Stimulated activated naive B cell treated with anti-CD40 and anti-IgM and Interleukin-4, amounts not matched to agents 10 μg/mL and 1 μg/mL and 100 μg/mL, for 72 hours (primary cell): ENCODE measurements at places on chromosomes 11 and 22.

DNA sequence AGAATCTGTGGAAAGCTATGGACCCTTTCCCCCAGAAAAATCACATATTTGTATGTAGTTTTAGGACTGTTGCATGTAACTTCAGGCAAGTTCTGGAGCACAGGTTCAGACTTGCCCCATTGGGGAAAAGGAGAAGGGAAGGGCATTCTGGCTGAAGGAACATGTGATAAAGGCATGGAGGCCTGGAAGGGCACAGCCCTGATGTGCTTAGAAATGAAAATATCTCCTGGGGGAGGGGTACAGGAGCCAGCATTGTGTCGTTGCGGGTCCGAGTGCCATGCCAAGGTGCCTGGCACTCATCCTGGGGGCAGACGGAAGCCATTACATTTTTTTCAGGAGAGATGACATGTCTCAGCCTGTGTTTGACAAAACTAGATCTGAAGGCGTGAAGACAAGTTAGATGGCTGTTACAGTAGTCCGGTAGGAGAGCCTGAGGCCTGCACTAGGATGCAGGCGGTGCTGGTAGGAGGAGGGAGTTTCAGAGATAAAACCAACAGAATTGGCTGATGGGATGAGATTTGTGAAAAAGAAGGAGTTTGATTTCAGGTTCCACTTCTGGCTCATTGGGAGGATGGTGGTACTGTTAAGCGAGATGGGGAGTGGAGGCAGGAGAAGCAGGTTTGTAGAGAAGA, 96.9 kb downstream of the TEAD1 start:
- no peak for DNase-seq
- no peaks in the 10 kb centered on the region for H3K36me3 ChIP-seq
- peaks cover 10% of the 10 kb centered on the region for H3K27me3 ChIP-seq
- no peak overlapping the region for H3K4me3 ChIP-seq

GRCh38 chr22:44331881-44332714, 19.3 kb upstream of the SHISAL1 start:
- H3K36me3 ChIP-seq: no peaks in the 10 kb centered on the region
- peak overlapping the region; percentile 17 for H3K27ac ChIP-seq
- peaks cover 37% of the 10 kb centered on the region for H3K27me3 ChIP-seq
- peaks cover 32% of the 10 kb centered on the region for H3K4me1 ChIP-seq
- no peak for DNase-seq

GRCh38 chr11:60563553-60564235, 48.5 kb downstream of the MS4A13 start:
- peaks cover 4% of the 10 kb centered on the region for H3K36me3 ChIP-seq
- peaks cover 10% of the 10 kb centered on the region for H3K4me1 ChIP-seq
- DNase-seq: peak; percentile 36
- H3K27ac ChIP-seq: peak overlapping the region; percentile 85

GRCh38 chr11:12185106-12185690, 74.8 kb downstream of the MICAL2 start:
- no peak overlapping the region for H3K27ac ChIP-seq
- no peak for DNase-seq
- H3K4me1 ChIP-seq: peaks cover 10% of the 10 kb centered on the region
- no peak overlapping the region for H3K4me3 ChIP-seq

GRCh38 chr11:65425971-65426838, 3.6 kb downstream of the NEAT1 start:
- H3K4me3 ChIP-seq: peak overlapping the region; percentile 94
- no peak for DNase-seq
- peaks cover 64% of the 10 kb centered on the region for H3K36me3 ChIP-seq
- peaks cover 93% of the 10 kb centered on the region for H3K4me1 ChIP-seq

- peaks cover 6% of the 10 kb centered on the region for H3K36me3 ChIP-seq
- H3K27ac ChIP-seq: no peak overlapping the region
- no peak for DNase-seq
- H3K4me1 ChIP-seq: no peaks in the 10 kb centered on the region
- H3K27me3 ChIP-seq: no peaks in the 10 kb centered on the region
- no peak overlapping the region for H3K4me3 ChIP-seq
These were observed 34.2 kb downstream of the FAM168A start for GRCh38 chr11:73563539-73564200.

GRCh38 chr11:206526-207207, 532 bp downstream of the BET1L start:
- peaks cover 40% of the 10 kb centered on the region for H3K4me1 ChIP-seq
- H3K4me3 ChIP-seq: peak overlapping the region; percentile 95
- DNase-seq: no peak
- H3K27ac ChIP-seq: peak overlapping the region; percentile 98
- H3K36me3 ChIP-seq: peaks cover 30% of the 10 kb centered on the region
- no peaks in the 10 kb centered on the region for H3K27me3 ChIP-seq

DNA sequence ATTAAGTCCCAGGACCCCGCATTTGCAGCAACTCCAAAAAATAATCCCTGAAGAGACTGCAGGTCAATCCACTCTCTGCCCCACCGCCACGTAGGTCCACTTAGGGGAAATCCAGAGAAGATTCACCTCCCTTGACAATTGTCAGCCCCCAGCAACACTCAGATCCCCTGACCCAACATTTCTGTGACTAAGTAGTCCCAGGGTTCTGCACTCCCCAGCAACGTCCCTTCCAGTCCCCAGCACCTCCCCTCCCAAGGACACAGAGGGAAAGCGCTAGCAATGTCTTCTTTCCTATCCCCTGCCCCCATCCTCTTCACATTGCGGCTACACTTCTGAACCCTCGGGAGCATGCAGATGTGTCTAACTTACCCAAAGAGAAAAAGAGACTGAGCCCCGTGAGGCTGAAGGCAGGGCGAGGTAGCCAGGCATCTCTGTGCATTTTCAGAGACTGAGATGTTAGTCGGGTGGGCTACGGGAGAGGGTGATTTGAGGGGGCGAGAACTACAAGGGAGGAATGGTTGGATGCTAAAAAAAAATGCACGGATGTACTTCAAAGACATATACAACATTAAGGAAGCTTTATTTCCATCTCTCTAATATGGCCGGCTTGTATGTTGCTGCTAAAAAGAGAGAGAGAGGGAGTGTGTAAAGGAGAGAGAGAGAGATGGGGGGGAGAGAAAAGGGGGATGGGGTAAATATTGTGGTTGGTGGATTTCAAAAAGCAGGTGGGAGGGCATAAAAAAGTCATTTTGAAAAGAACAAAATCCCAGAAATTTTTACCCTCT, at the start of gene SCN2B:
TSS of gene SCN2B (minus strand) at position 647 of the 785 bp plus-strand sequence. CDS start at position 439, 208 bp downstream.
- H3K27me3 ChIP-seq: peaks cover 52% of the 10 kb centered on the region
- H3K4me3 ChIP-seq: no peak within 1 kb of the TSS
- H3K36me3 ChIP-seq: no peaks in the 10 kb centered on the region
- H3K27ac ChIP-seq: no peak within 1 kb of the TSS
- DNase-seq: no peak

- peak; percentile 6 for DNase-seq
- H3K4me3 ChIP-seq: peak overlapping the region; percentile 65
- H3K36me3 ChIP-seq: peaks cover 2% of the 10 kb centered on the region
- peaks cover 36% of the 10 kb centered on the region for H3K4me1 ChIP-seq
- H3K27ac ChIP-seq: peak overlapping the region; percentile 74
These were observed 11.0 kb upstream of the PLAAT2 start for GRCh38 chr11:63573881-63574855.

DNA sequence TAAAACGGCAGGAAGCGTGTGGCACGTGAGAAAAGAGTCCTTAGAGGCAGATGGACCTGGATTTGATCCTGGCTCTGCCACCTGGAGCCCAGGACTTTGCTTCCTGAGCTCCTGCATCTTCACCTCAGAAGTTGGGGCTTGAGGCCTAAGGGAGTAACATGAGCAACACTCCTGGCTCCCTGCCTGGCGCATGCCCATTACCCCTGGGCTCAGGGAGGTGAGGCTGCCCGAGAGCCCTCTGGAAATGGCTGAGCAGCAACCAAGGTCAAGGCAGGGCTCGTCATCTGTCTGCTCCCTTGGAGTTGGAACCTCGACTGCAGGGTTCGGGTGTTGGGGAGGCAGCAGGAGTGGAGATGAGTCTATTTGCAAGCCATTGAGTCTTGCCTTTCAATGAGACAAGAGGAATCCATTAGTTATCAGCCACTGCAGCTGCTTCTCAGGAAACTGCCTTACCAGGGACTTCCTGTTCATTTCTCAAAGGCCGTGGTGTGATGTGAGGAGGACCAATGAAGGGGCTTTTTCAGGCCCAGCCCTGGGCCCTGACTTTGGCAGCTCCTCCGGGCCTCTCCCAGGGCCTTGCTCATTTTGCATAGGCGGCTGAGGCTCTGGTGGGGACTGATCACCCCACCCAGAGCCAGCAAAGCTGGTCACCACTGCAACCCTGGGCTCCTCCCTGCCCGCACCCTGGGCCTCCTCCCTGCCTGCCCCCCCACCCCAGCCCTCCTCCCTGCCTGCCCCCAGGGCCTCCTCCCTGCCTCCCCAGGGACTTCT, 6.4 kb downstream of the FADS2 start:
- H3K4me3 ChIP-seq: peak overlapping the region; percentile 72
- peak overlapping the region; percentile 98 for H3K27ac ChIP-seq
- peak; percentile 74 for DNase-seq
- H3K4me1 ChIP-seq: peaks cover 68% of the 10 kb centered on the region

DNA sequence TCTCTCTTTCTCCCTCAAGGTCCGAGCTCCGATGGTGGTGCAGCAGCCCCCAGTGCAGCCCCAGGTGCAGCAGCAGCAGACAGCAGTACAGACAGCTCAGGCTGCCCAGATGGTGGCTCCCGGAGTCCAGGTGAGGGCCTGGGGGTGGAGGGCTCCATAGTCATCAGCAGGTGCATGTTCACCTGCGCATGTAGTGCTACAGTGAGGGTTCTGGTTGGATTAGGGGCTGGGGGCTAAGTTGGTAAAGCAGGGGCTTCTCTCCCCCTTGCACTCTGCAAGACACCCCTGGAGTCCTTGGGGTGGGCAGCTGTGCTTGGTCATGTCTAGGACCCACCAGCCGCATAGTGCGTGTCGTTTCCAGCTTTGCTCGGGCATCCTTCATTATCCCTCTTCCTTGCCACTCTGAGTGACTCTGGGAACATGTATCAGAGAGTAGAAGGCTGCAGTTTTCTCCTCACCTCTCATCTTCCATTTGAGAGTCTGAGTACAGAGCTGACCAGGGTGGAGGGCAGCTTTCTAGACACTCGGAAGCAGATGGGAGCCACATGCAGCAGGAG, 61.2 kb downstream of the MED15 start:
- H3K27me3 ChIP-seq: no peaks in the 10 kb centered on the region
- DNase-seq: no peak
- H3K27ac ChIP-seq: peak overlapping the region; percentile 77

GRCh38 chr22:24331468-24332440, 61.1 kb downstream of the SPECC1L start:
- H3K27me3 ChIP-seq: no peaks in the 10 kb centered on the region
- no peak for DNase-seq
- peaks cover 24% of the 10 kb centered on the region for H3K36me3 ChIP-seq
- H3K27ac ChIP-seq: no peak overlapping the region
- peaks cover 32% of the 10 kb centered on the region for H3K4me1 ChIP-seq

GRCh38 chr11:130731401-130731800, 184.9 kb downstream of the SNX19 start:
- DNase-seq: no peak
- no peak overlapping the region for H3K4me3 ChIP-seq
- H3K27me3 ChIP-seq: no peaks in the 10 kb centered on the region
- no peaks in the 10 kb centered on the region for H3K4me1 ChIP-seq

GRCh38 chr22:49011379-49011768, 816.3 kb downstream of the BRD1 start:
- H3K4me3 ChIP-seq: no peak overlapping the region
- no peaks in the 10 kb centered on the region for H3K4me1 ChIP-seq
- no peak overlapping the region for H3K27ac ChIP-seq
- peaks cover 5% of the 10 kb centered on the region for H3K27me3 ChIP-seq
- no peak for DNase-seq

DNA sequence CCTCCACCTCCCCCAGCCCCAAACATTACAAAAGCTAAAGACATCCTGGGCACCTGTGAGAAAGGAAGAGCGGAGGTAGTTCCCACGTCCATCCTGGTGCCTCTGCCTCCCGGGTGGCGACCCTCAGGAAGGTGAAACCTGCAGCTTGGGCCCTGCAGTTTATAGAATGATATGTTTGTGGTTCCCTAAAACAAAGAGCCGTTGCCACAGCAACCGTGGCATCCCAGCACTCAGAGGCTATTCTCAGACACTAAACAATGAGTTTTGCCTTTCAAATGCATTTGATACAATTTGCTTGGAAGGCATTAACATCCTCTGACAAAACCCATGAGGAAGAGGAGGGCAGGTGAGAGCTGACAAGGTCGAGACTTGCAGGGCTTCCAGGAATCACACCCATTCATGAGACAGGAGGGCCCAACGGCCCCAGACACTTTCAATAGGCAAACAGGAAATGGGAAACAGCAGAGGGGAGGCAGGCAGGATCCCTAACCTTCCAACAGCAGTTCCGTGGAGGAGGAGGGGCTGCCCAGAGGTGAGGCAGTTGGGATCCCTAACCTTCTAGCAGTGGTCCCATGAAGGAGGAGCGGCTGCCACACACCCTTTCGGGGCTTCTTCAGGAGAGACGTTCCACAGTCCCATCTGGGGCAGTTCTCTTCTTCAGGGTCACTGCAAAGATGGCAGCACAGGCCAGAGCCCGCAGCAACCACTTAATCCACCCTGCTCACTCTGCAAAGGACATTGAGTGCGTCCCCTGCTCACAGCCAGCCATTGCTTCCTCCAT, 379.2 kb downstream of the SHANK2 start:
- no peak overlapping the region for H3K27ac ChIP-seq
- no peak overlapping the region for H3K4me3 ChIP-seq
- no peak for DNase-seq

GRCh38 chr11:123682696-123683410, 28.4 kb upstream of the SCN3B start:
- H3K36me3 ChIP-seq: no peaks in the 10 kb centered on the region
- no peaks in the 10 kb centered on the region for H3K4me1 ChIP-seq
- DNase-seq: no peak
- no peak overlapping the region for H3K27ac ChIP-seq
- no peak overlapping the region for H3K4me3 ChIP-seq
- H3K27me3 ChIP-seq: peaks cover 28% of the 10 kb centered on the region

GRCh38 chr11:62959422-62959980, 25.3 kb downstream of the SLC22A6 start:
- no peak for DNase-seq
- peaks cover 35% of the 10 kb centered on the region for H3K27me3 ChIP-seq
- no peaks in the 10 kb centered on the region for H3K36me3 ChIP-seq
- no peak overlapping the region for H3K27ac ChIP-seq
- H3K4me3 ChIP-seq: no peak overlapping the region

GRCh38 chr11:102237096-102237735, 80.1 kb upstream of the BIRC3 start:
- peaks cover 4% of the 10 kb centered on the region for H3K4me1 ChIP-seq
- no peak for DNase-seq
- peaks cover 4% of the 10 kb centered on the region for H3K36me3 ChIP-seq
- H3K27me3 ChIP-seq: peaks cover 25% of the 10 kb centered on the region
- H3K27ac ChIP-seq: no peak overlapping the region

DNA sequence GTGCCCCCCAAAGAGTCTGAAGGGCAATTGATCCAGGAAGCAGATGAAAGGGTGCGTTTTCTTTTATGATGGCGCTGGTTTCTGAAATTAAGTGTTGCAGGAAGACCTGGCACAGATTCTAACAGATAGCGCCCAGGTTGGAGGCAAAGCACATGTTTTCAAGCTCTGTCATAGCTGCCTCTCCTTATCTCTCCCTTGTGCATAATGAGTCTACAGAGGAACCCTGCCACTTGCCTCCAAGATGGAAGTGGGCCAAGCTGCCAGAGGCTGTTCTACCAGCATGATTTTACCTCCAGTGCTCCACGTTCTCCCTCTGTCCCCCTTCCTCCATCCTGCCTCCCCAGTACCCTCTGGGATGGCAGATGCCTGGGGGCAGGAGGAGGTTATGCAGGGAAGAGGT, 30.0 kb upstream of the TLCD5 start:
- H3K27me3 ChIP-seq: peaks cover 47% of the 10 kb centered on the region
- no peak for DNase-seq
- H3K36me3 ChIP-seq: no peaks in the 10 kb centered on the region
- H3K4me1 ChIP-seq: peaks cover 2% of the 10 kb centered on the region
- H3K4me3 ChIP-seq: no peak overlapping the region
- no peak overlapping the region for H3K27ac ChIP-seq

GRCh38 chr11:38530226-38530625, 1932.2 kb upstream of the RAG2 start:
- H3K4me3 ChIP-seq: no peak overlapping the region
- no peaks in the 10 kb centered on the region for H3K36me3 ChIP-seq
- no peak overlapping the region for H3K27ac ChIP-seq
- DNase-seq: no peak
